ENCODE measurements at places on chromosomes 16 and 17.

DNA sequence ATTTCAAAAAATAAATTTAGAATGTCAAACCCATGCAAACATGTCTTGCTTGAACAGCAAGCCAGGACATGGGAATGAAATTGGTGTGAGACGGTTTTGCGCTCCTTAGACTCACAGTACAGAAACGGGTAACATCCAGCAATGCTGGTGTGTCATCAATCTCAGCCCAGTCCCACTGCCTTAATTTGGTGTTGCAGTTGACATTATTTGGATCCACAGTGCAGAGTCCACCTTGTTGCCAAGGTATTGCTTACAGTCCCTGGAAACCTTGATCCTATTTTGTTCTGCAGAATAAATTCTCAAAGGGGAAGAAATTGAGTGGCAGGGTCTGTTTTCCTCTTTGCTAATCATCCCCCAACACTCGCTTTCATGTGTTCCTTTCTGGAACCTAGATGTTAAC, 311.6 kb upstream of the MON1B start:
- DNase-seq = no peak

- DNase-seq = no peak
Observed at GRCh38 chr17:9890124-9890523, 14.9 kb downstream of the RCVRN start.

GRCh38 chr17:77466140-77466539, 325.4 kb downstream of the SEC14L1 start:
- no peak for DNase-seq

DNA sequence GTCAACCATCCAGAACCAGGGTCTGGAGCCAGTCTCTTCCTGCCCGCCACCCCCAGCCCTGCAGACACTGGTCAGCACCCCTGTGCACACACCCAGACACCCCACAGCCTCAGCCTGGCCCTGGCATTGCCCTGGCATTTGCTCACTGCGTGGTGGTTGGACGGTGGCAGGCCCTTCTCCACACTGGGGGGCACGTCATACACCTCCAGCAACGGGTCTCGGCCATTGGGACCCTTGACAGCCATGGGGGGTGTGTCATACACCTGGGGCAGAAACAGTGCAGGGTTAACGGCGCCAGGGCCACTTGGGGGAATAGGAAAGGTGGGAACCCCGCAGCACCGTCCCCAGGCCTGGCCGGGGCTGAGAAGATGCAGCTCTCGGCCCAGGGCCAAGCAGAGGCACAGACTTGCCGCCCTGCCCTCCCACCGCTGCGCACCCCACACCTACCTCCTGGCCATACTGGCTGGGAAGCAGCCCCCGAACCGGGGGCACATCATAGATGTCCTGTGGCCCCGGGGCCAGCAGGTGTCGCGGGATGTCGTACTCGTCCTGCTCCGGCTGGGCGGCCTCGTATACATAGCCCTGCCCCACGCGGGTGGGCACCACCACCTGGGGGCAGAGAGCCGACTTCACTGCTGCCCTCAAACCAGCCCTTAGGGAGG, 14.6 kb downstream of the BCAR1 start:
- no peak for DNase-seq

DNA sequence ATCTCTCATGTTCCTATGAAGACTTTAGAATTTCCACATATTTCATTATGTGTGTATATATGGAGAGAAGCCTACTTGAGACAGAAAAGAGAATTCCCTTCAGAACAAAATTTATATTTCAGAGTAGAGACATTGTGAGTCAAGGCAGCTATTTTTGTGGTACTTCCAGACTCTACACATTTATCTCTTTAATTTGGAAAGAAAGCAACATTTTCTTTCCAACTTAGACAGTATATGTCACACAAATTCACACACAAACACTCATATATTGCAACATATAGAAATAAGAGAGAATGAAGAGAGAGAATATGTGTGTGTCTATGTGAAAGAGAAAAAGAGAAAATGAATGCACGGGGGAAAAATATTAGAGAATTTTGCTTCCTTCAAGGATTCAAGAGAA, 158.8 kb downstream of the CDH8 start:
- no peak for DNase-seq

GRCh38 chr17:12790249-12791106, 1.2 kb downstream of the ARHGAP44 start:
- DNase-seq = no peak

DNA sequence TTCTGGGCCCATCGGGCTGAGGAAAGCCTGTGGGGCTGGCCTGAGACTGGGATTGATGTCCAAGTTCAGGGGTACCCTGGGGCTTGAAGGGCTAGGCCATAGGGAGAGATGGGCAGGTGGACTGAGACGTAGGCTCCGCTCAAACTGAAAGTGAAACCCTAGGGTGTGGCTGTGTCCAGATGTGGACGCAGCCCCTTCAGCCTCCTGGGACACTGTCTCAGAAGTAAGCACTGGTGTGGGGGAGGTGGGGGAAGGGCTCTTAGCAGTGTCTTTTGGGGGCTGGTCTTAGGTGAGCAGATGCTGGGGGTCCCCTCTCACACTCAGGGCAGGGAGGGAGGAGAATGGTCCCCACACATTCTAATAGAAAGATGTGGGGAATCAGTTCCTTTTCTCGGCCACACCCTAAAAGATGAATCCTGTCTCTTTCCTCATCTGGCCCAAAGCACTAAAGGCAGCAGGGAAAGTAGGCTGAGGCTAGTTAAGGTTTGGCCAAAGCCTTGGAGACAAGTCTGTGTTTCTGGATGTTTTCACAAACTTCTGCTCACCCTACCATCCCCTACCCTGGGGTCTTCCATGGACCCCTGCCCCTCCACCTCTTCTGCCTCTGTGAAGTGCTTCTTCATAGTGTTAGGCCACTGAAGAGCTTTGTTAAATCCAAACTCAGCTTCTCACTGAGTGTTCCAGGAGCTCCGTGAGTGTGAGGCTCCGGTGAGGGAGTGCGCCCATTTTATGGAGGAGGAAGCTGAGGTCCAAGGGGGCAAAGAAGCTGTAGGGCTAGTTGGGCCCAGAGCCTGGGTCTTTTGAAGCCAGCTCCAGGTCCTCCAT, 5.6 kb downstream of the FMNL1 start:
- DNase-seq = no peak

GRCh38 chr16:54347961-54348360, 61.4 kb upstream of the IRX3 start:
- no peak for DNase-seq

DNA sequence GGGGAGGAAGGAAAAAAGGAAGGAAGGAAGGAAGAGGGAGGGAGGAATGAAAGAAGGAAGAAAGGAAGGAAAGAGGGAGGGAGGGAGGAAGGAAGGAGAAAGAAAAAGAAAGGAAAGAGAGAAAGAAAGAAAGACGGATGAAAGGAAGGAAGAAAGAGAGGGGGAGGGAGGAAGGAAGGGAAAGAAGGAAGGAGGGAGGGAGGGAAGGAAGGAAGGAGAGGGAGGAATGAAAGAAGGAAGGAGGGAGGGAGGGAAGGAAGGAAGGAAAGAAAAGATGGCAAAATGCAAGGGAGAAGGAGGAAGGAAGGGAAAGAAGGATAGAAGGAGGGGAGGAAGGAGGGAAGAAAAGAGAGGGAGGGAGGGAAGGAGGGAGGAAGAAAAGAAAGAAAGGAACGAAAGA, 257.3 kb upstream of the C16orf82 start:
- no peak for DNase-seq

- no peak for DNase-seq
Observed at GRCh38 chr16:54112451-54113206, 174.0 kb downstream of the IRX3 start.

DNA sequence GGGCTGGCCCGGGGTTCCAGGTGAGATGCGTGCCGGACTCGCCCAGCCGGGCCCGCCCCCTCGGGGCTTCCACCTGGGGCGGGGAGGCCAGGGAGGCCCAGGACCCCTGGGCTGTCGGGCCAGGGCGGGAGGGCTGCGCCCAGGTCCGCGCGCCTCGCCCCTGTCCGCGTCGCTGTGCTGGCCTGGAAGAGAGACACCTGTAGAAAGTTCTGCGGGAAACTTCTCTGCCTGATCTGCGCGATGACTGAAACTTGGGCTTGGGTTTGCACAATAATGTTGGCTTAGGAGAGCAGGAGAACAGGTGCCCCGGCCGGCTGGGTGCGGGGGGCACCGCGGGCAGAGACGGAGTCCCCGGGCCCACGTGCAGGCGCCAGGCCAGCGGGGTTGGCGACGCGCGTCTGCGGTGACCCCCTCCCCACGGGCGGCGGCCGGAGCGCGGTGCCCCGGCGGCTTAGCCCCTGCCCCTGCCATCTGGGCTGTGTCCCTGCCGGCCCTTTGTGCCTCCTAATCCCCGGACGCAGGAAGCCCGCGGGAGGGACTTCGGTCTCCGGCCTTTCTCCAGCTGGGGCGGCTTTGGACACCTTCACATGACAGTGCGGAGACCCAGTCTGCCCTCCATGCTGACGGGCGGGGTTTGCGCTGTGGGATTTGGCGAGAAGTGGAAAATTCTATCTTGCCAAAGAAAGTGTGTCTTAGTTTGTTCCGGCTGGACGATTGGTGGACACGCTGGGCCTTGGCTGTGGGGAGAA, 483 bp downstream of the LLGL2 start:
- no peak for DNase-seq

GRCh38 chr17:40323391-40324381, 14.7 kb downstream of the RARA start:
- peak; percentile 44 for DNase-seq

GRCh38 chr17:74502861-74503260, 28.4 kb downstream of the CD300LB start:
- no peak for DNase-seq

DNA sequence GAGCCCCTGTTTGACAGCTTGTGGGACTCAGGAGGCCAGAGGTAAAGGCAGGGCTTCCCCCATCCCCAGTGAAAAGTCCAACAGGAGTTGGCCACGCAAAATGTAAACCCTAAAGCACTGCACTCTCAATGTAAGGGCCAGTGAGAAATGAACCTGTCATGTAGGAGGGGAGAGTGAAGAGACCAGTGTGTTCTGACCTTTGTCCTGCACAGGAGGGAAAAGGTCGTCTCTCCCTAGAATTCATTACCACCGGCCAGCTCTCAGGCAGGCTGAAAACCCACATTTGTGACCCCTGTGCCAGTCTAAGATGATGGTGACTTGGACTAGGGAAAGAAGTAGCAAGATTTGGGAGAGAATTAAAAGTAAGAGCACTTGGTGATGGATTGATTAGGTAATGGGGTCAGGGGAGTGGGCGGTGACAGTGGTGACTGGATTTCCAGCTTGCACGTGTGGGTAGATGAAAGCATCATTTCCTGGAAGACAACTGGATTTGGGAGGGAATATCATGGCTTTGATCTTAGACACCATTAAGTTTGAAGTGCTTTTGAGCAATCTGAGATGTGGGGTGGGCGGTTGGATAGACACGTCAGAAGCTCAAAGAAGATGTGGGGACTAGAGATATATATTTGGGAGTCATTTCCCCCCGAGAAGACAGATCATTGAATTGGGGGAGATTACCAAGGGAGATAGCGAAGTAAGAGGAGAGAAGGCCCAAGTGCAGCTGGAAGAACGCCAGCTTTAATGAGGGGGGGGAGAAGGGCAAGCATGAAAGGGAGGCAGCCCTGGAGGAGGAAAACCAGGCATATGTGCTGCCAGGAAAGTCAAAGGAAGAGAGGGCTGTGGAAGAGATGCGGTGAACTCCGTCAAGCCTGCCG, 119.5 kb downstream of the NTN1 start:
- DNase-seq = no peak

DNA sequence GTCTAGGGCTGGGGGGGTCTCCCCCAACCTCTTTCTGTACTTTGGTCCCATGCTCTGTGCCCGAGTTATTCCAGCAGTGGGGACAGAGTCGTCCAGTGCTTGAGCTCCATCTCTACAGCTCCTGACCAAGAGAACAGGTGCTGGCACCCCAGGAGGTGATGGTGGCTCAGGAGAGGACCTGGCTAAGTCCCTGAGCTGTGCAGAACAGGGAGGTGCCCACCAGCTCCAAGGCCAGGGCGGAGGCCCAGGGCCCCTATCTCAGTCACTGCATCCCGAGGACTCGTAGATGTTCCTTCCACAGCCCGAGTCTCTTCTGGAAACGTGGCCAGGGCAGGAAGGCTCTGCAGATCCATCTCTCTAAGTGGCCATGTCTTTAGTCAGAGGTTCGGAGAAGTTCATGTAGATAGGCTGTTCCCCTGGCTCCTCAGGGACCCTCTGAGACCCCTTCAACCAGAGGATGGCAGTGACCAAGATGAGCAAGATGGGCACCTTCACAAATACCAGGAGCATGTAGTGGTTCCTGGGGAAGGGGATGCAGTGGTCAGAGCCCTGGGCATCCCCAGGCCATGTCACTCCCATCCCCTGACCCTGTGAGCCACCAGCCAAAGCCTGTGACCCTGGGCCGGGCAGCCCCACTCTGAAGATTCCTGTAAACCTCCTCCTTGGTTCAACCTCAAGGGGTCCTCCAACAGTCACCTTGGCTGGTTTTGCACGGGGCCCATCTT, 8.7 kb downstream of the CD300LB start:
- DNase-seq = no peak

GRCh38 chr16:87707097-87707496, 58.7 kb downstream of the KLHDC4 start:
- no peak for DNase-seq

DNA sequence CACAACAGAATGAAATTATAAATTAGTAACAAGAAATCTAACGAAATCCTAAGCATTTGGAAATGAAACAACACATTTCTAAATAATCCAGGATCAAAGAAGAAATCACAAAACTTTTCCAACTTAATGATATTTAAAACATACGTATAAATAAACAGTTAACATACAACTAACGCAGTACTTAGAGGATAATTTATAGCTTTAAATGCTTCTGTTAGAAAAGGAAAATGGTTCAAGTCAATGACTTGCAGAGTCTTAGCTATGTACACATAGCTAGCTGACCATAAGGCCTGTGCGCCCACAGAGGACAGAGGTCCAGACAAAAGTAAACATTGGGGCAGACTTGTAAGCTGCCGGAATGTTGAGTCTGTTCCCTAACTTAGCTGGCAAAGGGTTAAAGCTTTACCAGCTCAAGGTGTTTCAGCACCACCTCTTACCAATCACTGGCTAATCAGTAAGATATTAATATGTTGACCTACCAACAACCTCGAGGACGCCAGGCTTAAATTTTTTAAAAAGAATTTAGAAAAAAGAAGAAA, 84.6 kb downstream of the PARN start:
- no peak for DNase-seq

DNA sequence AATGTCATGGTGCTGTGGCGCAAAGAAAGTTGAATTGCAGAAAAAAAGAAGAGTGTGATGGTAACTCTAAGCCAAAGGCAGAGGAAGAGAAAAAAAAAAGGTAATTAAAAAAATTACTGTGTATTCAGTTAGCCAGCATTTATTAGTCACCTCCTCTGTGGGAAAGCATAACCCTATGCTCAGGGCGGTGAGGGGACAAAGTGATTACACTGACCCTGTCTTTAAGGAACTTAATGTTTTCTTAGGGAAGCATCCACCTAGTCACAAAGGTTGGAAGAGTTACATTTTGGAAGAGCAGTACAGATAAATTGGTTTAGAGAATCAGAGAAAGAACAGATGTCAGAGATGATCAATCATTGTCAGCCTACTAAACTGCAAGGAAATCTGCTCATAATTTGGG, 410.3 kb downstream of the CDH11 start:
- no peak for DNase-seq

DNA sequence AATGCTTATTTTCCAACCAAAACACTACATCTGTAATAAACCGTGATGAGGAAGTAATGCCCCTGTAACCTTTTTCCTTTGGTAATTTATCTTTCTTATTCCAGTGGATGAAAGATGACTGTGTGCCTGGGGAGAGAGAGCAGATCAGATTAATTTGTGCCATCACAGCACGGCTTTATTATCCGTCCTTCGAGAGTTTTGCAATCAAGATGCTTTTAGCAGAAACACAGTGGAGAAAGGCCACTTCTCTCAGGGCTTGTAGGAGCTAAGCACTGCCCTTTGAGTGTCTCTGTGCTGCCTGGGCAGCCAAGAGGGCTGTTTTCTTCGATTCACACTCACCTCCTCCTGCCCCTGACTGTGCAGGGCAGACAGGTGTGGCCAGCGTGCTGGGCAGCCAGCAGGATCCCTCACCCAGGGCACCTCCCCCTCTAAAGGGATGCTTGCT, 190.2 kb downstream of the PRKCA start:
- DNase-seq = no peak

Measured in stimulated activated CD8-positive, alpha-beta memory T cell treated with anti-CD3 and anti-CD28 coated beads, Interleukin-7, amount 100 ng/mL, for 1 hour (primary cell).